ENCODE measurements at places on chromosomes 3 and 15.

DNA sequence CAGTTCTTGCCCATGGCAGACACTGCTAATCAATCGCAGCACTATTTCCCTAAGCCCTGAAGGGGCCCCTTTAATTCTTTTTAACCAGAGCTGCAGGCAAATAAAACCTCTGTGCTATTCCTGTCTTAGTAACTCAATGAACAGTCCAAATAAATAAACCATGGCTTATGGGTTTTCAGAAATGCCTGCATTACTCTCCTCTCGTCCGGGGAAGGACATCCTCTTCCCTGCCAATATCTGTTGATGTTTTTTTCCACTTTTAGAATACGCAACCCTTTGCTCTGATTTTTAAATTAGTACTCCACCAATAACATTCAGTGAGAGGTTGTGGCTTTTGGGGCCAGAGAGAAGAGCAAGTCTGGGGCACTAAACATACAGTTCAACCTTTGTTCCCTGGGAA lies 35.2 kb upstream of the PRICKLE2 start:
- no peak for DNase-seq

- DNase-seq: no peak
Observed at GRCh38 chr3:149203758-149204157, 17.9 kb downstream of the CP start.

DNA sequence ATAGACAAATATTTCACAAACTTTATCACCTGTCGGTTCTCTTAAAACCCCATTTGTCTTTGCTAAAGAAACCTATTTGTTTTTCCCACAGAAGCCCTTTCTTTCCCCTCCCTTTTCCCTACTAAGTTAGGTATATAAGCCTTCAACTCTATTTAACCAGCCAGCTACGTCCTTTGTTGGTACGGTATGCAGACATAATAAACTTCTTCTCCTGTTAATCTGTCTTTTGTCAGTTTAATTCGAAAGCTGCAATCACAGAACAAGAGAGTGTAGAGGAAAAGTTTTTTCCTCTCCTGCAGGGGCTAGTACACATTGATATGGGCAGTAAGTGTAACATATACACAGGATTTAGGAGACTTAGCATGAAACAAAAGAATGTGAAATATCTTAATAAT lies 21.9 kb upstream of the C15orf39 start:
- DNase-seq: no peak

DNA sequence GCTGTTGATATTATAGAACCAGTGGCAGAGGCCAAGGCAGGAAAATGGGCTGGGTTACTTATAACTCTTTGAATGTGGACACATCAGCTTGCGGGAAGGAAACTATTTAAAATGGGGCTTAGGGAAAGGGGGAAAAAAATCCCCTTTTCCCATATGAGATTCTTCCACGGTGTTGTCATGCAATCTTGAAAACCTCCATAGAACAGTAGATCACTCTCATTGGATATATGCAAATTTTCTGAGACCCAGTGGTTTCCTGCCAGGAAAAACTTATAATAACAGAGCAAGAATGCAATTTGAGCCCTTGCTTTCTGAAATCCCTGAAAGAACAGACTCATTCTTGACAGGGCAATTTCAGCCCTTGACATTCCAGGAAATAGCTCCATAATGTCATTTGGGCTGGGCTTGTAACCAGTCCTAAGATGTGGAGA lies 31.1 kb downstream of the TMEM212 start:
- no peak for DNase-seq

DNA sequence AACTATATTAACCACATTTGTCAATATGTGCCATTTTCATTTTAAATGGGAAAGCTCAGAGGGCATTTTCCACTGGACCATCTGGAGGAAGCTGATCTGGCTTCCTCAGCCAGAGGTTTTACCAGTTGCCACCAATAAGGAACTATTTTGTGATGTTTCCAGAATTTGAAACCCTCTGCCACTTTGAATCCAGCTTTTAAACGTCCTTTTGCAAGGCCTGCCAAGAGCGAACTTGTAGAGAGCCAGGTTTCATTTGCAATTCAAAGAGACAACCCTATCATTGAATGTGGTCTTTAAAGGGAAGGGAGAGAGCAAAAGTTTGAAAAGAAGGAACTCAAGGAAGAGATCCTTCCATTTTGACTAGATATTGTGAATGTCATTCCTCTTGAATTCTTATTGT lies 123.3 kb upstream of the CHL1 start:
- no peak for DNase-seq

- no peak for DNase-seq
Observed at GRCh38 chr3:134535186-134535970, 49.5 kb downstream of the CEP63 start.

DNA sequence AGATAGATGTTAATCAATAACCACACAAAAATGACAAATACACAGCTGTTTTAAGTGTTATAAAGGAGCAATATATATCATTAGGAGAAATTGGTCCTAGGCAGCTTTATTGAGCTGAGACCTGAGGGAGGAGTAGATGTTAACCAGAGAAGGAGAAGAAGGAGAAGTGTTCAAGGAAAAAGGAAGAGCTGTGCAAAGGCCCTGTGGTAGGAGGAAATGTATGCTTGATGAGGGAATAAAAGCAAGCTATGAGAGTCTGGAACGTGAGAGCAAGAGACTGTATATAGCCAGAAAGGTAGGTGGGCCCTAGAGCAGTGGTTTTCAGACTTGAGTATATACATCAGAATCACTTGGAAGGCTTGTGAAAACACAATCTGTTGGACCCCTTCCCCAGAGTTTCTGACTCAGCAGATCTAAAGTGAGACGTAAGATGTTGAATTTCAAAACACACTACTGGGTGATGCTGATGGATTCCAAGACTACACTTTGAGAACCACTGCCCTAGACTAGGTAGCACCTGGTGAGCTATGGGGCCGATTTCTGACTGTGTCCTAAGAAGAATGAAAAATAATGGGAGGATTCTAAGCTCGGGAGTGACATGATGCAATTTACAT lies 342.3 kb upstream of the ADAMTS9 start:
- no peak for DNase-seq

DNA sequence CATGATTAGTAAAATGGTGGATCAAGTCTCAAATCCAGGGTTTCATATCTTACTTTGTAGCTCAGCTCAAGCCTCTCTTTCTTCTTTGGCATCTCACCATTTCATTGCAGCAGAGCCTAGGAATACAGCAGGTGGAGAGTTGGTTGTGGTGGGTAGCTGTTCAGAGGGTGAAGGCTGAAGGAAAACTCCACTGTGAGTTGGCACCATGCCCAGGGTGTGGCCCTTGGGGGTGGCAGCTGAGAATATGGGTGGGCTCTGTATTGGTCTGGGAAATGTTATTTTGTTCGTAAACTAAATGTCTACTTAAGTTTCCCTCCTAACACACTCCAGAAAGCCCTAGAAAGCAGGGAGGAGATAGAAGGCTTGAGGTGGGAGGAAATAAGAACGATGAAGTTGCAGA lies 1.7 kb upstream of the MAP1A start:
- DNase-seq: no peak

- DNase-seq: no peak
Observed at GRCh38 chr3:16378920-16379319, 113.9 kb downstream of the OXNAD1 start.

DNA sequence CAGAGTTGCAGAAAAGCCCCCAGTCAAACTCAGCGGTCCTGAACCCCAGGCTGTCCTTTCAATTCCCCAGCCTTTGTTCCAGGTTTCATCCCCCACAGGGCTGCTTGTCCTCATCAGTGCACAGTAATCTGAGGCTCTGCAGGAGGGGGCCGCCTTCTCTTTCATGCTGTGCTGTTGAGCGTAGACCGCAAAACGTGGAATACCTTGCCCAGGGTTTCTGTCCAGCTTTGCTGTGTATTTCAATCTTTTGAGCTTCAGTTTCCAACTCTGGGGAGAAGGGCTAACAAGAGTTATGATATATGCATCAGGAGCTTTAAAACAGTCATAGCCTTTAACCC lies 64.8 kb downstream of the FAM43A start:
- peak; percentile 31 for DNase-seq

- no peak for DNase-seq
Observed at GRCh38 chr3:64491843-64492242, 196.0 kb downstream of the ADAMTS9 start.

- DNase-seq: no peak
Observed at GRCh38 chr15:100941536-100941935, 22.4 kb downstream of the LRRK1 start.

DNA sequence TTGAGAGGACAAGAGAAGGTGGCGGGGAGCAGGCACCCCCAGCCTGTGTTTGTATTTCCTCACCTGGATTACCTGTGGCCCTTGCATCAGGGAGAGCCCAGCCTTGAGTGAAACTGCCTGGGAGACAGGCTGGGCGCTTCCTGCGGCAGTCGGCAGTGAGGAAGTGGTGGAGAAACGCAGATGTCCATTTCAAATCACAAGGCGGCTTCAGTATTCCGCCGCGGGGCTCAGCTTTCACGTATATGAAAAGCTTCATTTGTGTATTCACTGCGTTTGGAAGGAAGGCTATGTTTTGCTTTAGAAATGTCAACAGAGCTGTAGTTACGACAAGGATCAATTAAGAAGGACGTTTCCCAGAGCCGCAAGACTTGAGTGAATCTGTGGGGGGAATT lies 167.4 kb upstream of the CTDSPL start:
- DNase-seq: peak; percentile 17

- no peak for DNase-seq
Observed at GRCh38 chr3:80391573-80391972, 623.8 kb upstream of the ROBO1 start.

- no peak for DNase-seq
Observed at GRCh38 chr3:877001-877400, 215.8 kb upstream of the CNTN6 start.

GRCh38 chr15:80068578-80068977 lies 9.1 kb downstream of the ZFAND6 start:
- DNase-seq: no peak

- DNase-seq: no peak
Observed at GRCh38 chr15:95078003-95078402, 846.6 kb downstream of the MCTP2 start.

- DNase-seq: no peak
Observed at GRCh38 chr3:21913791-21914190, 162.8 kb upstream of the ZNF385D start.

GRCh38 chr3:147373301-147373700 lies 33.0 kb downstream of the ZIC4 start:
- no peak for DNase-seq

DNA sequence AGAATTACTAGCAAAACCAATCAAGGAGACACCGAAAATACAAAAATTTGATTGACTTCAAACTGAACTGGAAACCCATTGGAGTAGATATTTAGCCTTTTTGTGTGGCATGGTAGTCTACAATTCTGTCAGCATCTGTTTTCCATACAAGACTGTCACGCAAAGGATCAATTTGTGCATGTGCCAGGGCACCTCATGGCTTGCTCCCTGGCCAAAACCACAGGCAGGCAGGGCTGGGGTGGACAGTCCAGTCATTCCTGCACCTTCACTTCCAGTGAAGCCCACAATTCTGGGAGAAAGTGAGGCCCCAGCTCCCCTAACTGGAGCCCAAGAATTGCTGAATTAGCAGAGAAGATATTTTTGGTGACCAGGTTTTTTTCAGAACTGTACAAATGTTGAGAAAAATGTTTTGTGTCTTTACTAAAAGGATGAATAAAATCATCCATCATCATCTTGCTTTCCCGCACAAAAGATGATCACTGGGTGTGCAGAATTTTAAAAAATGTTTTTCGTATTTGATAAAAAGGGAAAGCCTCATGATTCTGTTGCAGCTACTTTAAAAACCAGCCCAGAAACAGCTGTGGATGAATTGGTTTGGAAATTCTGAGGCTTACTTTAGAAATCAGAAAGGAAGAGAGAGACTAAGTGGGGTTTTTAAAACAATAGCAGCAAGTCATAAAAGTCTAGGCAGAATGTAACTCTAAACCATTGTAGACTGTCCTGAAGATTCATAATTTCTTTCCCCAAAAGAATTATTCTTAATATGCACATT lies 86.4 kb downstream of the PCCB start:
- DNase-seq: no peak

DNA sequence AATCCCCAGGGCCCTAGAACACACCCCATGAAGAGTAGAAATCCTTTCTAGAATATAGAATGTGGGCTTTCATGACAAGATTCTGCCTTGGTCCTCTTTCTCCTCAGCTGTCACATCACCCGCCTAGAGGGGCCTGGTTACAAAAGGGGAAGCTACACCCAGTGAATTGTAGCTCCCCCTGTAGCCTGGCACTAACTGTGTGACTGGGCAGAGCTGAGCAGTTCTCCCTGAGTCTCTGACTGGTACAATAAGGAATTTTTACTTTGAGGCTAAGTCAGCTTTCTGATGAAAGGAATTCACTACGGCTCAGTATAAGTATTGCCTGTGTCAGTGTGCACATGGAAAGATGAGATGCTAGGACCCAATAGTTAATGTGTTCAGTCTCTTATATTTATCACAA lies 28.7 kb upstream of the ZNF148 start:
- no peak for DNase-seq

GRCh38 chr3:4953119-4953518 lies 26.1 kb upstream of the BHLHE40 start:
- DNase-seq: no peak

GRCh38 chr15:55917881-55918296 lies 75.5 kb downstream of the NEDD4 start:
- DNase-seq: peak; percentile 50

DNA sequence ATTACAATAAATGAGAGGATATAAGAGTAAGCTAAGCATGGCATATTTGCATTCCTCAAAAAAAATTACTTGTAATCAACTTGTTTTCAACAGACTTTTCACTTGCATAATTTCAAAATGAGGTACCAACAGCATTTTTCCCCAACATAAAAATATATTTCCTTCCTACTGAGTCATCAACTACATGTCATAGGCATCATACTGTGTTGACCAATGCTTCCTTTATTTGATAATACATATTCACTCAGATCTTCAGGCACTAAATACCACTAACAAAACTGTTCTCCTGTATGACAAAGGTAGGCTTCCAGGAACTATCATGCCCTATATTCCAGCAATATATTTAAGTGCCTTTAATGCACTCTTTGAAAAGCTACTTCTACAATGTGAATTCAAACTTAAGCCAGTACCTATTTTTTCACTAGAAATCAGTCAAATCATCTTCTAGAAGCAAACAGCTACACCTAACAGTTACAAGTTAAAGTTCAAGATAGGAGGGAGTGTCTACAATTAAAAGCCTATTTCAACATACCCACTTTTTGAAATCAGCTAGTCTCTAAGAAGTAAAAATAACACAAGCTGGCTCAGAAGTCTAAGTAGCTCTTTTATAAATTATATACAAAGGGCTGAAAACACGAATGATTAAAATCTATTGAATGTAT lies 11.3 kb downstream of the ADAM10 start:
- DNase-seq: no peak

GRCh38 chr3:33063651-33064051 lies 33.3 kb downstream of the GLB1 start:
- no peak for DNase-seq

Measured in COR-L47 (cell line).